PC-3 (cell line): ENCODE measurements at places on chromosomes 1 and 21. TPM values are rescaled to one million over a fixed set of nuclear protein-coding genes. Genes with fewer than 3 reads are reported as not detected.

Gene GUCA2B
- not detected in 2 replicates for total RNA-seq

Gene FOXO6
- 1.2 and 5.4 TPM in 2 replicates for total RNA-seq

GRCh38 chr21:33975548-33976081 is 60.0 kb upstream of the ATP5PO start:
- DNase-seq, result peak; percentile 79
- H3K4me1 ChIP-seq, result peaks cover 54% of the 10 kb centered on the region
- no peaks in the 10 kb centered on the region for H3K27me3 ChIP-seq
- H3K36me3 ChIP-seq, result no peaks in the 10 kb centered on the region
- H3K4me3 ChIP-seq, result peak overlapping the region; percentile 31; the same call in 1 of the 2 replicates
- peak overlapping the region; percentile 98 for H3K27ac ChIP-seq

GRCh38 chr1:200343874-200344273 is 66.0 kb downstream of the ZNF281 start:
- no peak for DNase-seq
- H3K4me3 ChIP-seq, result no peak overlapping the region
- H3K36me3 ChIP-seq, result no peaks in the 10 kb centered on the region
- no peaks in the 10 kb centered on the region for H3K27me3 ChIP-seq

DNA sequence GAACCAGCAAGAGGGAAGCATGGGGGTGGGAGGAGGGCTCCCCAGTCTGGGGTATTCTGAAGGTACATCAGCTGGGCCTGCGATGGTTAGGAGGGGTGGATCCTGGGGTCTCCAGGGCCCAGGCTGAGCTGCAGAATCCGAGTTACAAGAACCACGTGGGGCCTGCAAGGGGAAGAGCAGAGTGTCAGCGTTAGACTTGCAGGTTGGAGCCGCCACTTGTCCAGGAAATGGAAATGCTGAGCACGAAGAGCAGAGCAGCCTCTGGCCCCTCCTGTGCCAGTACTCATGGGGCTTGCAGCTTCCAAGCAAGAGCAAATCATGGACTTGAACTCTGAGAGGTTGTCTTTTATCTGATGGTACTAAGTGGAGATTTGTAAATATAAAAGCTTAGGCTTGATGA is 47.5 kb upstream of the COL6A1 start:
- no peak overlapping the region for H3K27ac ChIP-seq
- no peak for DNase-seq
